ENCODE measurements at places on chromosomes 5 and 9.
A peak's percentile ranks its signal among the peaks of the same experiment; 100 is the strongest.

- no peak for DNase-seq
These were observed at the start of gene PRLR for GRCh38 chr5:35230038-35230611. PRLR (minus strand) TSS chr5:35230487; CDS start chr5:35089620, 140,867 bp downstream.

DNA sequence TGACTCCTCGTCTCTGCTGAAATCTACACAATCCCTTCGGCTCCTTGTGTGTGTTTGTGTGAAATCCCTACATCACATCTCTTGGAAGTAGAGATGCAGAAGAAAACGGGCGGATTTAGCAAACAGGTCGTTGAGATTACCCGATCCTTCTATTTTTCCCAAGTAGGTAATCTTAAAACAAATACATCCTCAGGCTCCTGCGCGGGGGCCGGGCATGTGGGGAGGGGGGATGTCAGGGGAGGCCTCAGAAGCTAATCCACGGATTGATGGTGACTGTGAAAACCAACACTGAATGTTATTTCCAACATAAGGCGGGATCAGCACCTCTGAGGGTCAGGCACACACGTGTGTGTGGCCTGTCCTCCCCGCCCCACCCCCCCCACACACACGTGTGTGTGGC, 137.8 kb downstream of the ROR2 start:
- no peak for DNase-seq

DNA sequence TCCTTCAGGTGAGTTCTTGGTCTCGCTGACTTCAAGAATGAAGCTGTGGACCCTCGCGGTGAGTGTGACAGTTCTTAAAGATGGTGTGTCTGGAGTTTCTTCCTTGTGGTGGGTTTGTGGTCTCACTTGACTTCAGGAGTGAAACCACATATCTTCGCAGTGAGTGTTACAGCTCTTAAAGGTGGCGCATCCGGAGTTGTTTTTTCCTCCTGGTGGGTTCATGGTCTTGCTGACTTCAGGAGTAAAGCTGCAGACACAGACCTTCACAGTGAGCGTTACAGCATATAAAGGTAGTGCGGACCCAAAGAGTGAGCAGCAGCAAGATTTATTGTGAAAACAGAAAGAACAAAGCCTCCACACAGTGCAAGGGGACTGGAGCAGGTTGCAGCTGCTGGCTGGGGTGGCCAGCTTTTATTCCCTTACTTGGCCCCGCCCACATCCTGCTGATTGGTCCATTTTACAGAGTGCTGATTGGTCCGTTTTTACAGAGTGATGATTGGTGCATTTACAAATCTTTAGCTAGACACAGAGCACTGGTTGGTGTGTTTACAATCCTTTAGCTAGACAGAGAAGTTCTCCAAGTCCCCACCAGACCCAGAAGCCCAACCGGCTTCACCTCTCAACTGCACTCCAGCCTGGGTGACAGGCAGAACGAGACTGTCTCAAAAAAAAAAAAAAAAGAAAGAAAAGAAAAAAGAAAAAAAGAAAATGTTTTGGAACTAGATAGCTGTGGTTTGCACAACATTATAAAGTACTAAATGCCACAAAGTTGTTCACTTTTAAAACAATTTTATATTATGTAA, 9.1 kb upstream of the ERMP1 start:
- DNase-seq = no peak

- no peak for DNase-seq
These were observed 12.6 kb downstream of the FOXD1 start for GRCh38 chr5:73435759-73436534.

GRCh38 chr5:24215114-24215513, 429.7 kb downstream of the CDH10 start:
- no peak for DNase-seq

GRCh38 chr9:30299126-30299780, 2085.2 kb upstream of the ACO1 start:
- no peak for DNase-seq

DNA sequence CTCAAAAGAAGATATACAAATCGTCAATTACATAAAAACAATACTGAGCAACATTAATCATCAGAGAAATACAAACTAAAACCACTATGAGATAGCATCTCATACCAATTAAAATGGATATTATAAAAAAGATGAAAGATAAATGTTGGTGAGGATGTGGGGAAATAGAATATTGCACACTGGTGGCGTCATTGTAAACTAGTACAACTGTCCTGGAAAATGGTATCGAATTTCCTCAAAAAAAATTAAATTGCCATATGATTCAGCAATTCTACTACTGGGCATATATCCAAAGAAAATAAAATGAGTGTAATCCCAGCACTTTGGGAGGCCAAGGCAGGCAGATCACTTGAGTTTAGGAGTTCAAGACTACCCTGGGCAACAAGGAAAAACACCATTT, 326.0 kb upstream of the FTMT start:
- no peak for DNase-seq

- no peak for DNase-seq
These were observed 21.8 kb downstream of the FYB1 start for GRCh38 chr5:39197556-39197955.

DNA sequence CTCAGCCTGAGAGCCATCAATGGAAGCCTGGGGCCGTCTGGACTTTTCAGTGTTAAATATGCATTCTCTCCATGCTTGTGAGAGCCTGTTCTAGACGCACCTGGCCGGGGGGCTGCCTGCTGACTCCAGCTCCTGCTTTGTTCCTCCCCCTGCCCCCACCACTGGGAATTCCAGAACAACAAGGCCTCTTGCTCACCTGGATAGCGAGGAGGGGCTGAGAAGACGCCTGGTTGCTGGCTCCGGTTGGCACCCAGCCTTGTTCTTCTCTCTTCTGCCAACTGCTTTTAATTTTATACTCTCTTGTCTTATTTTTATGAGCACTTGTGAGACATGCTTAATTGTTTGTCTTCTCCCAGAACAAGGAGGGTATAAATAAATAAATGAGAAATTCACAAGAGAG, 15.0 kb upstream of the RAPGEF1 start:
- DNase-seq = no peak

GRCh38 chr5:125325488-125326149, 579.2 kb upstream of the ZNF608 start:
- peak; percentile 39 for DNase-seq

DNA sequence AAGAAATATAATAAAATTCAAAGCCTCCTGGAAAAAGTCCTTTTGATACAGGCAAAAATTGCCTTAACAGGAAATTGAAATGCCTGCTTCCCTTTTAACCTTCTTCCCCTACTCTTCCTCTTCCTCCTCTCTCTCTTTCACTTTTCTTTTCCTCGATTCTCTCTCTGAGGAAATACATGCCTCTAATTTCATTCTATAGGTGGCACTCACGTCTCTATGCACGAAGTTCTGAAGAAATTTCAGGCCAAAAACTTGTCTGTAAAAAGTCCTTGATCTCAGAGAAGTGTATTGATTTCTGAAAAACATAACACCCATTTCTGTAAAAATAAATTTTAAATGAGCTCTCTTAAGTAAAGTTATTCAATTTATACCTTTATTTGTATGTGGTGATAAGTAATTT, 371.7 kb upstream of the IRX4 start:
- no peak for DNase-seq

GRCh38 chr9:89460551-89460950, 37.4 kb downstream of the SEMA4D start:
- DNase-seq = no peak

- no peak for DNase-seq
These were observed 41.1 kb upstream of the TEX48 start for GRCh38 chr9:114722937-114723620.

DNA sequence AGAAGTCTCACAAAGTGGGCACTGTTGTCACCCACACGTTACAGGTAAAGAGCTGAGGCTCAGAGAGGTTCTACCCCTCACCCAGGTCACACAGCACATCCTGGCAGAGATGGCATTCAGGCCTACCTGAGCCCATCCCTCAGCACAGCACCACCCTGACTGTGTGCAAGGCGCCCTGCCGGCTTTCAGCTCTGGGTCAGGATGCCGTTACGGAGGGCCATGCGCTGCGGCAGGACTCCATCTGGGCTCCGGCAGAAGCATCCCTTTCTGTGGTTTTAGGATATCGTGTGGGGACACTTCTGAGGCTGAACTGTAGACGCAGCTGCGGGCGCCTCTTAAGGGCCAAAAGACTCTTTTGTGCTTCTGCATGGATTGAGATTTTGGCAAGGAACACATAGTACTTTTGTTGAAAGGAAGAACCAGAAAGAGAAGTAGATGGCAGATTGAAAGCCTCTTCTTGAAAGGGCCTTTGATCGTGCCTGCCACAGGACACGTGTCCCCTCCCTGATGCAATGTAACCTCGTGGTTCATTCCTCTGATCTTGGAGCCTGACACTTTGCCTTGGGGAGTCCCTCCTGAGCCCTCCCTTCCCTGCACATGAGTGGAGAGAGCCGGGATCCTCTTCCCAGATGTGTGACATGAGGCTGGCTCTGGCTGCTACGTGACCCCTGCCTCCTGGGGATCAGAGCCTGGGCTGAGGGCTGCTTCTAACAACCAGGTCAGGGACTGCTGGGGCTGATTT, 31.3 kb downstream of the USP20 start:
- no peak for DNase-seq

GRCh38 chr5:111997711-111998110, 240.7 kb upstream of the NREP start:
- no peak for DNase-seq

GRCh38 chr9:111726949-111727348, 65.5 kb downstream of the GNG10 start:
- no peak for DNase-seq
